ENCODE measurements at places on chromosomes 3 and 15.

- no peak for DNase-seq
Measured at GRCh38 chr3:174955513-174956016, 96.4 kb downstream of the NAALADL2 start.

DNA sequence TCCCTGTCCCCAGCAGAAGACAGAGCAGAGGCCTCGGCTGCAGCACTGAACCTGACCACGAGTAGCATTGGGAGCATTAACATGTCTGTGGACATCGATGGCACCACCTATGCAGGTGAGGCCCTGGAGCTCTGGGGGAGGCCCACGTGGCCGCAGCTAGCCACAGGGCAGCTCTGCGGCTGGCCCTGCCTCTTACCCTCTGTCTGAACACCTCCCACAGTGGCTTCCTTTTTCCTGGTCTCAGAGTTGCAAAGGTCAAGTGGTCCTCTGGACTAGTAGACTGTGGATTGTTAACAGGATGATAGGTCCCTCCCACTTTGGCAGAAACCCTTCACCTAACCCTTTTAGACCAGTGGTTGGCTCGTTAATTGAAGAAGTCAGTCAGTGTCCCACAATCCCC is 22.5 kb upstream of the CLK3 start:
- no peak for DNase-seq

DNA sequence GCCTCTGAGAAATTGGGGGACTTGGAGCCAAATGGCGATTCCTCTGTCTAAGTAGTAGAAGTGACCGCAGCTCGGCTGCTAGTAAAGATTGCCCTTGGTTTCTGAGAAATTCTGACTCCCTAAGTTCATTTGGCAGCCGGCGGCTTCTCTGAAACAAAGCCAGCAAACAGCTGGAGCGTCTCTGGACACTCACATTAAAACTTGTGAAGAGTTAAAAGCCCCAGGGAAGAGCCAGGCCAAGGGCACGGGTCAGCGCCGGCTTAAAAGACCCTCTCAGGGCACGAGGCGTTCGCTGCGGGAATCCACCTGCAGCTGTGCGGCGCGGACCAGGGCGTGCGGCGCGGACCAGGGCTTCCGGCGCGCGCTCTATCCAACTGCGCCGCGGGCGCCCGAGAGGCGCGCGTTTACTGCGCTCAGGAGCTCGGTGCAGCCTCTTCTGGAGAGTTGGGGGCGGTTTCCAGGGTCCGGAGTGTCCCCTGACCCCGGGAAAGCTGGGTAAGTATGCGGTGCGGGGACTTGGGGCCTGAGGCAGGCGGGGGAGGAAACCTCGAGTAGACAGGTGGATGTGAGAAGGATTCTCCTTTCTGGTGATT is at the start of gene COL6A5:
COL6A5 (plus strand) TSS at position 186 of the 593 bp plus-strand sequence. CDS start 27,967 bp downstream, outside the sequence.
- DNase-seq = peak; percentile 37

DNA sequence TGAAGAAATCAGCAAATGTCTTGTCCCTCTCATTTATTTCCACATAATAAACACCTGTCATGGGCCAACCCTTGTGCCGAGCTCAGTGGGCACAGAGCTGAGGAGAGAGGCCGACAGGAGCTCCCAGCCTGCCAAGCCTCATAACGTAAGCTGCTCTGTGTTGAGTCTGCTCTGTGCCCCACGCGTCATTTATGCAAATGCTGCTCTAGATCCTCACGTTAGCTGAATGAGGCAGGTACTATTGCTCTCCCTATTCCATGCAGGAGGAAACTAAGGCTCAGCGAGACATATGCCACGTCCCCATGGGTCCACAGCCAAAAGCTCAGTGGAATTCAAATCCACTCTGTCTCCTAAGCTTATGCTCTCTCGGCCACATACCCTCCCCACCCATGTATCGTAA is 41.5 kb downstream of the EFCAB12 start:
- no peak for DNase-seq

GRCh38 chr3:112602217-112602838 is 38.6 kb downstream of the CCDC80 start:
- DNase-seq = no peak

- DNase-seq = no peak
Measured at GRCh38 chr3:101814835-101815234, 34.5 kb upstream of the NFKBIZ start.

GRCh38 chr3:183481582-183481981 is 53.2 kb upstream of the MCF2L2 start:
- DNase-seq = no peak

DNA sequence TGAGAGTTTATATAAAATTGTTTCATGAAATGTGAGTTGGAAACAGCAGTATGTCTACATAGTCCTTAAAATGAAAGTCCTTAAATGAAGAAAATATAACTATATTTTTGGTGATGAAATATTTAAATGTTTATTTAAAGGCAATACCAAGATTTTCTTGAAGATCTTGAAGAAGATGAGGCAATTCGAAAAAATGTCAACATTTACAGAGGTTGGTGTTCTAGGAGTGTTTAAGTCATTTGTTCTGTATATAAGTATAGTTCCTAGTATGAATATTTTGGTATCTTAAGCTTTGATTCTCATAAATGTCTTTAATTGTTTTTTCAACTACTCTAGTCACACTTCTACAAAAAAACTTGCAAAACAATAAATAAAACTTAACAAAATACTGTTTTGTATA is 29.0 kb downstream of the NMD3 start:
- DNase-seq = no peak
